ENCODE measurements at places on chromosomes 2 and 18. TPM values are rescaled to one million over a fixed set of nuclear protein-coding genes. Genes with fewer than 3 reads are reported as not detected.

- no peak for DNase-seq
These were observed 119.6 kb downstream of the ZFP36L2 start for GRCh38 chr2:43106559-43107527.

- DNase-seq: no peak
These were observed 35.4 kb upstream of the LRP2 start for GRCh38 chr2:169397697-169398096.

GRCh38 chr2:11984316-11985158 is 238.1 kb downstream of the LPIN1 start:
- no peak for DNase-seq

DNA sequence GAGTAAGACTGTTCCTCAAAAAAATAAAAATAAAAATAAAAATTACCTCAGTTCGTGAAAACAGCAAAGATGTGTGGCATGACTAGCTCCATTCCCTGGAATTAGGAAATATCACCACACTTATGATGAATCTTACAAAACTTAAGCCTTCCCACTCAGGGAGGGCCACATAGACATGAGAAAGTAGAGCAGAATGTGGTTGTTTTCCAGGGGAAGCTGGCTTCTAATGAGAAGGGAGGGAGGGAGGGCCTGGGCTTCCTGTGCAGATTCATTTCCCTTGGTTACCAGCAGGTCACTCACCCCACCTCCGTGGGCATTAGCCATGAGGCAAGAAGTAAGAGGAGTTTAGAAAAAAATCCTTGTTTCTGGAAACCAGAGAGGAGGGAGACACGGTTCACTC is 95.9 kb upstream of the RMDN2 start:
- DNase-seq: peak; percentile 90

SYT4 gene
- polyA plus RNA-seq: not detected
